ENCODE measurements at places on chromosomes 13 and 19.

- DNase-seq: peak; percentile 93
Observed at GRCh38 chr19:3721131-3721886, 13.1 kb downstream of the TJP3 start.

DNA sequence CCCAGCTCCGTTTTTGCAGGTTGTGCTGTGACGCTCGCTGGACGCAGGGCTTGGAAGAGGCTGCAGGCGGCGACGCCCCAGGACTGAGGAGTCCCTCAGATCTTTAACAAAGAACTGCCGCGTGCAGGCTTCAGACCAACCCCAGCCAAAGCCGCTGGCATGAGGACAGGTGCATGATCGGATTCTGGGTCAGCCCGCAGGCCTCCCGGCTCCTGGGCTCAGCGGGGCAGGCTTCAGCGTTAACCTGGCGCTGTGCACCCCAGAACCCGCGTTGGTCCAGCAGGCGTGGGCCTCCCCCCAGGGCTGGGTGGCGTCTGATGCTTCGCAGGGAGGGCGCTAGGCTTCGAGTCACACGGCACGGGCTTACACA is 920 bp upstream of the TIMM13 start:
- DNase-seq: no peak

GRCh38 chr19:40519352-40520322 is 52.8 kb downstream of the SPTBN4 start:
- no peak for DNase-seq

GRCh38 chr19:2983351-2984214 is 6.2 kb downstream of the TLE6 start:
- DNase-seq: no peak

GRCh38 chr13:49368688-49369087 is 75.2 kb downstream of the CAB39L start:
- no peak for DNase-seq

- no peak for DNase-seq
Observed at GRCh38 chr19:10662384-10663251, 8.5 kb downstream of the ILF3 start.

DNA sequence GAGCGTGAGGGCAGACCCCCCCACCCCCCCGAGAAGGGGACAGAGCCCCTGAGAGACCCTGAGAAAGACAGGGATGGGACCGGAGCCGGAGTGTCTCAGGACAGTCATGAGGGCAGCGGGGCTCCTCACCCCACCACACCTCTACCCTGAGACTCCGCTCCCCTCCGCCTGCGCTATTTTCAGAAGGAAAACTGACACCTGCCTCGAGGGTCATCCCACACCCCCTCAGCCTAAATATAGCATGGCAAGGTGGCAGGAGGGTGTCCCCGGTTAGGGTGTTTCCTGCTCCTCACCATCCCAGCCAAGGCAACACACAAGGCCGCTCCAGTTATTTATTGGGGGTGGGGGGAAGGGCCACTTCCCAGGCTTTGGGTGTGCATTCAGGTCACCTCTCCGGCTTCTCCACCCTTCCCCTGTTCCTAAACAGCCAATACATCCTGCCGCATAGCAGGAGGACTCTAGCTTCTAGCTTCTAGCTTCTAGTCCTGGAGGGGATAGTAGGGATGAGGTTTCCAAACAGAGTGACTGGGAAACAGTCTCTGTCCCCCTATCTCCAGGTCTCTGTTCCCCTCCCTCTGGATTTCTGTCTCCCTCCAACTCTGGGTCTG is 1.4 kb upstream of the NTF4 start:
- DNase-seq: no peak

GRCh38 chr13:23778002-23778652 is 111.1 kb downstream of the MIPEP start:
- DNase-seq: no peak

DNA sequence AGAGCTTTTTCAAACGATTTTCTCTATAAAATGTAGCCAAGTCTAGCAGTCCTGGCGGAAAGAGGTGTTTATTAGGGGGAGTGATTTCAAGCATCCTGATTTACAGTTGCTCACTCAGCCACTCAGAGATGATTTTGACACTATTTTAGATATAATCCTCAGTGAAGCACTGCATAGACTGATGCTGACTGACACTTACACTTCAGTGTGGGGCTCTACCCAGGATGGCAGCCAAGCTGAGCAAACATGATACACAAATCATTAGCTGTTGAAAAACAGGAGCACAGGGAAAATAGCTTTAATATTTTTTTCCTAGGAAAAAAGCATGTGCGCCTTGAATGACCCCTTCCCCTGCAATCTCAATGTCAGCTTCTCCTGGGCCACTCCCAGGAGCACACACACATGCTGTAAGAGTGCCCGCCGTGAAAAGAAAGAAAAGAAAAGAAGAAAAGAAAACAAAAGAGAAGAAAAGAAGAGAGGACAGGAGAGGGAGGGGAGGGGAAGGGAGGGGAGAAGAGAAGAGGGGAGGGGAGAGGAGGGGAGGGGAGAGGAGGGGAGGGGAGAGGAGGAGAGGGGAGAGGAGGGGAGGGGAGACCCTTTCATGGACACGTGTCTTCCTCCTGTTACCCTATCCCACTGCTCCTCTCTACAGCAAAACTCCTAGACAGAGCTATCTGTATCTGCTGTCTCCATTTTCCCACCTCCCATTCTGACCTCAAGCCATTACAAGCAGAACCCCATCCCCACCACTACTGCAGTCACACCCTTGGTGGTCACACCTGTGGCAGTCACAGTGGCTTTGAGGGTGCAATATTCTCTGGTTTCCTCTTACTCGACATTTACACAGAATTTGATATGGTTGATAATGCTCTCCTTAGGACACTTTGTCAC is 36.4 kb downstream of the RCBTB2 start:
- DNase-seq: peak; percentile 50

GRCh38 chr19:48436586-48436985 is 9.2 kb upstream of the GRWD1 start:
- DNase-seq: no peak

DNA sequence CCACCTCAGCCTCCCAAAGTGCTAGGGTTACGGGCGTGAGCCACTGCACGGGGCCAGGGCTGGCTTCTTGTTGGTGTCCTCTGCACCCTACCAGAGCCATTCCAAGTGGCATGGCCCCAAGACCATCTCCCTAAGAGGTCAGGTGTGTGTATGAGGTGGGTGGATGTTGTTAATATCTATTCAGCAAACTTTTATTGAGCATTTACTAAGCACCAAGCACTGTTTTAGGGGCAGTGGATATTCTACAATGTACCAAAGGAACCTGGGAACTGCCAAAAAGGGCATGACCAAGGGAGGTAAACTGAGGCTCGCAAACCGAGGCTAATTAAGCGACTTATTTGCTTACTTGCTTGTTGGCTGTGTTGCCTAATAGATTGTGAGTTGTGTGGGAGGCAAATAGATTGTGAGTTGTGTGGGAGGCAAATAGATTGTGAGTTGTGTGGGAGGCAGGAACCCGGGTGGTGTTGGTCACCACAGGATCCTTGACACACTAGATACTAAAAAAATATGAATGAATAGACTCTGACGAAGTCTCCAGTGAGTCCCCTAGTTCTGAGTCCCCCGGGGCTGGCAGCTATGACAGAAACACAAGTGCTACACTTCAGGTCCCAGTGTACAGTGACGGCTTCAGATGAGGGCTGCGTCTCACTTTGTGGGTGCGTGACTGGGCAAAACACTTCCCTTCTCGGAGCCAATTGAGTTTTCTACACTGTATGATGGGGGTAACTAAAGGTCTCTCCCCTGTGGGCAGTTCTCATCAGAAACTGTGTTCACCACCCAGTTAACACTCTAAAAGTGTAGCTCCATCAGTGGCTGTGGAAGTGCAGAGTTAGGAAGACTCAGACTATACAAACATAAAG is 5.0 kb upstream of the BICRA start:
- no peak for DNase-seq

GRCh38 chr19:38044267-38045111 is 137.5 kb downstream of the SIPA1L3 start:
- no peak for DNase-seq

GRCh38 chr13:33150126-33150525 is 133.9 kb downstream of the KL start:
- no peak for DNase-seq

- DNase-seq: no peak
Observed at GRCh38 chr13:108996430-108996829, 367.0 kb downstream of the MYO16 start.

- DNase-seq: no peak
Observed at GRCh38 chr19:1407528-1408299, at the start of gene DAZAP1. DAZAP1 (plus strand) TSS chr19:1407586; CDS start chr19:1407774, 188 bp downstream.

DNA sequence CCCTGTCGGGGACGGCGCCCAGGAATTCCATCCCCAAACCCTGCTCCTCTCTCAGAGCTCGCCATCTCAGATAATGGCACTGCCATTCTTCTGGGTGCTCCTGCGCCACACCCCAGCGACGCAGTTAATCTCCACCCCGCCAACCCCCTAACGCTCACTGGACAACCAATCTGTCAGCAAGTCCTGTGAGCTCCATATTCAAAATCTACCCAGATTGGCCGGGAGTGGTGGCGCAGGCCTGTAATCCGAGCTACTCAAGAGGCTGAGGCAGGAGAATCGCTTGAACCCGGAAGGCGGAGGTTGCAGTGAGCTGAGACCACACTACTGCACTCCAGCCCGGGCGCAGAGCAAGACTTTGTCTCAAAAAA is 18.6 kb downstream of the FCGBP start:
- no peak for DNase-seq

GRCh38 chr19:15253061-15253460 is 20.8 kb upstream of the EPHX3 start:
- no peak for DNase-seq

DNA sequence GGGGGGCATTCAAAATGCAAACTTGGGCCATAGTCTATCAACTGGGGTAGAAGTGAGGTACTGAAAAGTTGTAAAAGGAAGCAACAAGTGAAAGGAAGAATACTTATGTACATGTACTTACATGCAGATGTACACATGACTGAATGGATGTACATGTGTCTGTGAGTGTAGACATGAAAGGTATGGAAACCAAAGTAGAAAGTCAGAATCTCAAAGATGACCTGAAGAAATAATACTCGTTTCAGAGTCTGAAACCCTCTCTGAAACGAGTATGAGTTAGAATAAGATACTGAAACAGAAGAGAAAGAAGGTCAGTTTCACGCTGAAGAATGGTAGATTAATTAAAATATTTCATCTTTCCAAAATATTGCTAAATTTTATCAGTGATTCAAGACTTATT is 13.9 kb downstream of the DZIP1 start:
- no peak for DNase-seq

- DNase-seq: no peak
Observed at GRCh38 chr19:31249217-31249616, 100.0 kb downstream of the TSHZ3 start.

DNA sequence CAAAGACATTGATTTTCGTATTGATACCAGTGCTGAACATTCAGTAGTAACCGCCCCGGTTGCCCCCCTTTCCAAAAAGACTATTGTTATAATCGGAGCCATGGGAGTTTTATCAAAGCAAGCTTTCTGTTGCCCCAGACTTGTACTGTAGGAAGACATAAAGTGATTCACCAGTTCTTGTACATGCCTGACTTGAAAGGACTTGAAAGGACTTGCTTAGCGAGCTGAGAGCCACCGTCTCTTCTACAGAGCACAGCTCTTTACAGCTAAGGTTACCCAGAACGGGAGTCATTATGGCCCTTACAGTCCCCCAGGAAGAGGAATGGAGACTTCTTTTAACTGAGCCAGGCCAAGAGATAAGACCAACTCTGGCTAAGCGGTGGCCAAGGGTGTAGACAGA is 5.1 kb downstream of the ZNF816 start:
- no peak for DNase-seq

DNA sequence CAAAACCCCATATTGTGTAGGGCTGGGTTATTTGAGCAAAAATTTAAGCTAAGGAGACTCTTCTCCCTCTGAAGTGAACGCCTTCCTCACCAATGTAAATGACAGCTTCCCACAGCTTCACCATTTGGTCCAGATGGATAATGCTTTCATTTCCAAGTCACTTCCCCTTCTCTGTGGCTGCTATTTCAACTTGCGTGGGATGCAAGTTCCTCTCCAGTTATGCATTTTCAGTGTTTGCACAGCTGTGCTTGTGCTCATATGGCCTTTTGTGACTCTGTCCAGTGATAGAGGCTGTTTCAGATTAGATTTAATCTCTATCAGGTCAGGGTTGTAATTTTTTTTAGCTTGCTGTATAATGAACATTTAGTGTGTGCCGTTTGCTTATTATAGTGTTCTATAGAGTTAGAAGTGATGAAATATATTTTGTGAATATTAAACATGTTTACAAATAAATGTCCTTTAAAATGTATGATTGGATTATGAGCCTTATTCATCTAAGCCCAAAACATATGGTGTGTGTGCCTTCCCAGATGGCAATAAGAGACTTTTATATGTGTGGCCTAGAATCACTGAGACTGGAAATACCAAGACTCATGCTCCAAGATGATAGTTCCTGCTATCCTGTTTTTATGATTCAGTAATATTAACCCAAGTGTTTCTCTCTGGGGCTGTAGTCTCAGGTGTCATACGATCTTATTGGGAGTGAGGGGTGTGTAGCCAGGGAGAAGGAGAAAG is 86.6 kb downstream of the TNFRSF19 start:
- DNase-seq: no peak

GRCh38 chr13:99270518-99270917 is 12.3 kb upstream of the GPR18 start:
- DNase-seq: no peak

DNA sequence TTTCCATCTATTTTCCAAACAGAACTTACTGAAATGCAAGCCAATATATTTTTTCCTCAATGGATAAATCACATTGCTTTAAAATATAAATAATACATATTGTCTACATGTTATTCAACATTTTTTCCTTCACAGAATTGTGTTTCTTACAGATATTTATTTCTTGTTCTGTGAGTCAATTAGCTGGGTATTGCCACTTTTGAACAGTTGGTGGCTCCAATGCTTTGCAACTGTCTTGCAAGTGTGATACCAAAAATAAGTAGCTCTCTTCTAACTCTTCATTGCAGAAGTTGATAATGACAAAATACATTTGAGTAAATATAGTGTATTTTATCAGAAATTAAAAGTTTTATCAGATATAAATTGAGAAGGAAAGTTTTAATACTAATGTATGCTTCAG is 17.1 kb upstream of the GPC5 start:
- no peak for DNase-seq

DNA sequence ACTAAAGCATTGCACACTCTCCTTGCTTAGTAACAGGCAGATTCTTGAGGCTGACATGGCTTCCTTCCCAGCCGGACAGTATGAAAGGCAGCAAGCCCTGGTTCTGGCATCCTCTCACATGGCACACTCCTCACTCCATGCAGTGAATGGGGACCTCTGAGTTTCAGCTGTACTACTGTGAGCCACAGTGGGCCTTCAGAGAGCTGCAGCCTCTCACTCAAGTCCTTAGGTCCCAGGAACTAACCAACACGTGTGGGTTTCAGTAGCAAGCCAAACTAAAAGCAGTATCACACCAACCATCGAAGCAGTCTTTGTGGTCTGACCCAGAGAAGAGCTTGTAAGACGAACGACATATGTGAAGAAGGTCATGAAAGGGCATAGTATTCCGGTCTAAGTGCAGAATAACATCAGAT is 128.2 kb downstream of the TBC1D4 start:
- DNase-seq: no peak

DNA sequence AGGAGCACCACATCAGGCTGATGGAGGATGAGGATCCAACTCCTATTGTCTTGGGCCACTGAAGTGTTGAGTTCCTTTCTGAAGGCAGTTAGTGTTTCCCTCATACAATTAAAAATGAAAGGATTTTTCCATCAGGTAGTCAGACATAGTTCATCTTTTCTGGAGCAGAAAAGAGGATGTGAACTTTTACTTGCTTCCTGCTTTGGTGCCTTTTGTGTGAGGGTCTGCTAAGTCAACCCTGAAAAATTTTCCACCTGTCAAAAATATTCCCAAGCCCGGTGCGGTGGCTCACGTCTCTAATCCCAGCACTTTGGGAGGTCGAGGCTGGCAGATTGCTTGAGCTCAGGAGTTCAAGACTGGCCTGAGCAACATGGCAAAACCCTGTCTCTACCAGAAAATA is 43.9 kb downstream of the RGCC start:
- DNase-seq: no peak

Measured in CD4-positive, alpha-beta T cell treated with Interleukin-4 for 1 hour (primary cell).